Mesendoderm (in vitro differentiated cells): ENCODE measurements at places on chromosomes 5 and 9.

GRCh38 chr9:27933210-27934025 is 360.1 kb upstream of the C9orf72 start:
- H3K4me3 ChIP-seq: no peak overlapping the region
- H3K4me1 ChIP-seq: no peaks in the 10 kb centered on the region
- no peak overlapping the region for H3K27ac ChIP-seq
- H3K27me3 ChIP-seq: no peaks in the 10 kb centered on the region

DNA sequence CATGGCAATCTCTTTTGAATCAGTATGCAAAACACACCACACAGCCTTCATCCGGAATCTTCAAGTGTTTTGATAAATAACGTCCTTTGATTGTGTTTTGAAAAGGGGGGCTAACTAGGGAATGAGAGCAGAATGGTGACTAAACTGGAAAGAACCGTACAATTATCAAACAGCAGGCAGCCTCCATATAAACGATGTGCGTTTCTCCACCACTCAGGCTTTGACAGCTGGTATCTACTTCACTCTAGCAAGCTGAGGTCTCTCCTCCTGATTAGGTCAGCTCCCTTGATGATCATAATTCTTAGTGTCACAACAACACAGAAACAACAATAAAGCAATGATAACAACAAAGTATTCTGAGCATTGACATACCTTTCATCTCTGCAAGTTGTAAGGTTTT is 465.9 kb downstream of the TUSC1 start:
- H3K36me3 ChIP-seq: no peaks in the 10 kb centered on the region
- H3K27ac ChIP-seq: no peak overlapping the region
- no peak for DNase-seq
- no peak overlapping the region for H3K4me3 ChIP-seq
- no peaks in the 10 kb centered on the region for H3K27me3 ChIP-seq

DNA sequence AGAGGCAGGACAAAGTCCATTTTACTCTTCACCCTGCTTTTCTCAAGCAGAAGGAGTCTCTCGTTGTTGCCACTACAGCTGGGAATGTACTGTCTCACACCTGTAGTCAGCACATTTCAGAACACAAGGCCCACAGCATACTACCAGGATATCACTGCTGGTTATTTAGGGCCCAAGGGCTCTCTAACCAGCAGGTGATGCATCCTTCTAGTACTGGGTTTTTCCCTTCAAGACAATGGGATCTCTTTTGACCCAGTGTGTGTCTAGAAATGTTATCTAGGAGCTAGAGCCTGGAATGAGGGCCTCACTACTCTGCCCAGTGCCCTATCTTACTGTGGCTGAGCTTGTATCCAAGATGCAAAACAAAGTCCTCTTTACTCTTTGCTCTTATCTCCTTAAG is 235.1 kb upstream of the PRR16 start:
- H3K27ac ChIP-seq: no peak overlapping the region
- no peak for DNase-seq
- H3K4me3 ChIP-seq: no peak overlapping the region
- no peaks in the 10 kb centered on the region for H3K27me3 ChIP-seq

GRCh38 chr5:119033135-119033534 is 37.8 kb upstream of the DMXL1 start:
- H3K36me3 ChIP-seq: no peaks in the 10 kb centered on the region
- no peak for DNase-seq
- no peaks in the 10 kb centered on the region for H3K4me1 ChIP-seq
- H3K4me3 ChIP-seq: no peak overlapping the region

- no peaks in the 10 kb centered on the region for H3K36me3 ChIP-seq
- no peaks in the 10 kb centered on the region for H3K4me1 ChIP-seq
- no peak overlapping the region for H3K27ac ChIP-seq
- DNase-seq: peak; percentile 16
- H3K4me3 ChIP-seq: no peak overlapping the region
Observed at GRCh38 chr5:17113174-17113958, 104.1 kb upstream of the BASP1 start.

DNA sequence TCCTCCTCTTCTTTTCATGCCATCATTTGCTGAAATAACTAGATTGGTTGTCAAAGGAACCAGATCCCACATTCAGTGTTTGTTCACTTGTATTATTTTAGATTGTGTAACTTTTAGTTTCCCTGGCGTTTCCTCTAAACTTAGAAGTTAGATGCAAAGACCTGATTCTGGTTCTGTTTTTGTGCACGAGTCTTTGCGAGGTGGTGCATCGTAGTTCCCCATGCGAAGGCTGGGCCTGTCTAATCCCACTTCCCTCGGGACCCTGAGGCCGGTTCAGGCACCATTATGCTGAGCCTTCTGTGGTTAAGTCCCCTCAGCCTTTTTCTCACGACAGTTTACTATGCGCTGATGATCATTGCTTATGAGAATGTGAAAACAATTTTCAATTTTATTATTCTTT is 219.1 kb upstream of the OTULINL start:
- no peak for DNase-seq
- no peak overlapping the region for H3K27ac ChIP-seq
- H3K36me3 ChIP-seq: peaks cover 21% of the 10 kb centered on the region
- no peak overlapping the region for H3K4me3 ChIP-seq

- H3K27ac ChIP-seq: no peak overlapping the region
- no peaks in the 10 kb centered on the region for H3K4me1 ChIP-seq
- H3K36me3 ChIP-seq: no peaks in the 10 kb centered on the region
- H3K27me3 ChIP-seq: no peaks in the 10 kb centered on the region
- H3K4me3 ChIP-seq: no peak overlapping the region
Observed at GRCh38 chr5:171429543-171429910, 10.1 kb downstream of the FGF18 start.
